Mesenteric fat pad (tissue), 1 donor: ENCODE measurements at places on chromosomes 1 and 21.

- DNase-seq, result no peak
These were observed 352.0 kb downstream of the HHIPL2 start for GRCh38 chr1:222195857-222196256.

GRCh38 chr1:99858881-99859280 is 8.7 kb downstream of the AGL start:
- DNase-seq, result no peak

DNA sequence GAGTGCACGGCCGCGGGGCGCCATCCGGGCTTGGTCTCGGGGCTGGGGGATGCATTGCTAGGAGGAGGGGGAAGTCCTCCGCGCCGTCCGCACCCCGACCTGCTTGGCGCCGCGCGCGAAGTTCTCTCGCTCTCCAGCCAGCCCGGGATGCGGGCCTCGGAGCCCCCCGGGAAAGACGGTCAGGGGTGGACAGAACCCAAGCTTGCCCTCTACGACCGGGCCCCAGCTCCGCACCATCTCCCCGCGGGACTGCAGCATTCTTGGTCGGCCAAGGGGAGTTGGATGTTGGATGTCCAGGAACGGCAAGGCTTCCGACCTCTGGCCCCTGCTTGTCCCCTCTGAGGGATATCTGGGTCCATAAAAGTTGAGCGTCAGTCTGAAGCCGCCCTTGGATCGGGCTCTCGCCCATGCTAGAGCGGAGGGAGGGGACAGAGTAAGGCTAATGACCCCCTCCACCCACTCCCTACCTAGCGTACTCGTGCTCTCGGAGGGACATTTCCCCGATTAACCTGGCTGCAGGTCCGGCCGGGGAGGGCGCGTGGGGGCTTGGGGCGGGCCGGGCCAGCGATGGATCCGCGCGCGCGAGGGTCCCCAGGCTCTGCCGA is 522 bp downstream of the DISP3 start:
- no peak for DNase-seq

- no peak for DNase-seq
These were observed 157.0 kb downstream of the LYPLAL1 start for GRCh38 chr1:219330669-219331068.

DNA sequence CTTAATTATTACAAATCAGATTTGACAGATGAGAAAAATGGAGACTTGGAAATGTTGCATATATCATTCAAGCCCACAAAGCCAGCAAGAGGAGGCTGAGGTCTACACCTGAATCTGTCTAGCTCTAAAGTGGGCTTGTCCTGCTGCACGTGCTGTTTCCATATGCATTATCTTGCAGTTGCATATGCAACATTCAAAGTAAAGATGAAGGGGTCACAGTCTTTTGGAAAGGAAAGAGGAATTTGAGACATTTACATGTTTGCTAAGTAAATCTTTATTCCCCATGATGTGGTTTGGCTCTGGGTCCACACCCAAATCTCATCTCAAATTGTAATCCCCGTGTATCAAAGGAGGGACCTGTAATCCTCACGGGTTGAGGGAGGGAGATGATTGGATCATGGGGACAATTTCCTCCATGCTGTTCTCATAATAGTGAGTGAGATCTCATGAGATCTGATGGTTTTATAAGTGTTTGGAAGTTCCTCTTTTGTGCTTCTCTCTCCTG is 98.3 kb downstream of the BACH1 start:
- no peak for DNase-seq

DNA sequence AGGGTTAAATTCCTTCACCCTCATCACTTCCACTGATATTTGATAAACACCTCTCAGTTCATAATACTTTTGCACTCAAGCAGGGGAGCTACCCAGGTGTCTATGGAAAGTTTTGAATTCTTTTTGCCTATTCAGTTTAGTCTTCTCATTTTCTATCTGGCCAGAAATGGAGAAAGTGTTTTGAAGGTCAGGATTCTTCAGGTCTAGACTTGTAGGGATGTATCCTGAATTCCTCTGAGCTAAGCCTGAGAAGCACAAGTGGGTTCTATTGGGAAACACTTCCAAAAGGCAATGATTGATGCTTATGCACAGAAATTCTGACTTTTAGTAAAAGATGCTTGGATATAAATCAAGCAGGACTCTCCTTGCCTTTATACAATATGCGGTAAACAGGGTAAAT is 217.8 kb upstream of the HOOK1 start:
- no peak for DNase-seq

GRCh38 chr1:187262731-187263130 is 434.0 kb downstream of the PLA2G4A start:
- no peak for DNase-seq

GRCh38 chr1:10304295-10304694 is 93.9 kb downstream of the KIF1B start:
- no peak for DNase-seq

- no peak for DNase-seq
These were observed 73.0 kb downstream of the PTPRC start for GRCh38 chr1:198711837-198712236.

GRCh38 chr1:57522575-57522974 is 98.7 kb upstream of the DAB1 start:
- no peak for DNase-seq
